ENCODE measurements at places on chromosomes 16 and 17.

DNA sequence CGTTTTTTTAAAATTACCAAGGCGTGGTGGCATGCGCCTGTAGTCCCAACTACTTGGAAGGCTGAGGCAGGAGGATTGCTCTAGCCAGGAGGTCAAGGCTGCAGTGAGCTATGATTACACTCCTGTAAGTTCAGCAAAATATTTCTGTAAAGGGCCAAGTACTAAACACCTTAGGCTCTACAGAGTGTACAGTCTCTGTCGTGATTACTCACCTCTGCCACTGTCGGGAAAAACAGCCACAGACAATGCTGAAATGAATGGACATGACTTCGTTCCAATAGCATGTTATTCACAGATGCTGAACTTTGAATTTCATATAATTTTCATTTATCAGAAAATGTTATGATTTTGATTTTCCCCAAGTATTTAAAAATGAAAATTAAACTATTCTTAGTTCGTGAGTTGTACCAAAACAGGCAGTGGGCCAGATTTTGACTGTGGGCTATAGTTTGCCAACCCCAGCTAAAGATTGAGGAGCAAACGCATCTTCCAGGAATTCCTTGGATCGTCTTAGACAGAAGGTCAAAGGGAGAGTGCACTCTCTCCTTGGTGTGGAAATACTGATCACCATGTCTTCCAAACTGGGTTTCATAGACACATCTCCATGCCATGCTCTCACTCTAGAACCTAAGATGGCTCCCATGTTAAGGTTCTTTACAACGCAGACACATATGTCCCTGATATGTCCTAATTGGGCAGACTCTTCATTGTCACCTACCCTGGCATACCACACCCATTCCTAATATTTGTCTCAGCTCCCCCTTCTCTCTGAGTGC lies 89.5 kb downstream of the MARF1 start:
- no peak for DNase-seq

DNA sequence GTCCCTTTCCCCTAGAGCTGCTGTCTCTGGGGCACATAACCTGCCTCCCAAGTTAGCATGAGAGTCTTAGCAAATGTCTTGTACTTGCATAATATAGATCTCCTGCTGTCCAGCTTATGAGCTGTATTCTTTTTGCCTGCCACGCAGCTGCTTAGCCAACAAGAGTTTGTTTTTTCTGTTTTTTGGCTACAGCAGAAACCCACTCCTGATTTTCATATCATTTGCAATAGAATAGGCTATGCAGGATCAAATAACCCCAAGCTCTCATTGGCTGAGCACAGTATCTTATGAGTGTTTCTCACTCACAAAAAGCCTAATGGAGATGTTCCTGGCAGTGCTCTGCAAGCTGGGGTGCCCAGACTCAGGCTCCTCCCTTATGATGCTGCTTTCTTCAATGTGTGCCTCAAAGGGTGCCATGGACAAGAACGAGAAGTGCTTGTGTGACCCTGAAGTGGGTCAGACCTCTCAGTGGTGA lies 23.1 kb downstream of the B9D1 start:
- no peak for DNase-seq

GRCh38 chr17:40910441-40910841 lies 25.4 kb upstream of the KRT20 start:
- DNase-seq = peak; percentile 90

DNA sequence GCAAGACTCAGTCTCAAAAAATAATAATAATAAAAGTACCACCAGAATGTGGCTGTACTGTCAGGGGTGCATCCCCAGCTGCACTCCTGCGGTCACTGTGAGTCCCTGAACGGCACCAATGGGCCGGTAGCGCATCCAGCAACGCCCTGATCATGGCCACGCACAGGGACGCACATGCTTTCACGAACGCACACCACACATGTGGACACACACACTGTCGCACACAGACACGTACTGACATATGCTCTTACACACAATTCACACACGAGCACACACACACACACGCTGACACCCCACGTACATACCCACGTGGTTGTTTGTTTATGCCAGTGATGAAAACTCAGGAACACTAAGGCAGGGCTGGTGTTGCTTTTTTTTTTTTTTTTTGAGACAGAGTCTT lies 21.8 kb downstream of the DOC2B start:
- no peak for DNase-seq

DNA sequence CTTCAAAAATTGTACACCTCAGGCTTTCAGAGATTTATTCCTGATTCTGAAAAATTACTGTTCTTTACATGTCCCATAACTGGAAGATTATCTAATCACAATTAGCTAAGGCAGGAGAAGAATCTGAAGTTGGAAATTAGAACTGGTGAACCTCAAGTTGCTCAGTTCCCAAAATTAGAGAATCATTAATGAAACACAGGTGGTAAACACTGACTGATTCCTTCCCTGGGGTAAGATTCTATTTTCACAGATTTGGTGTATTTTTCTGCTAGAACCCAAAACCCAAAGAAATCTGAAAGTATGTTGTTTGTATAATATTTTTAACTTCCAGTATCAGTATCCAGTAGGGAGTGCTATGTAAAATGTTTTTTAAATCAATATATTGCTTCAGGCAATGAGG lies 25.7 kb downstream of the PHKB start:
- no peak for DNase-seq

DNA sequence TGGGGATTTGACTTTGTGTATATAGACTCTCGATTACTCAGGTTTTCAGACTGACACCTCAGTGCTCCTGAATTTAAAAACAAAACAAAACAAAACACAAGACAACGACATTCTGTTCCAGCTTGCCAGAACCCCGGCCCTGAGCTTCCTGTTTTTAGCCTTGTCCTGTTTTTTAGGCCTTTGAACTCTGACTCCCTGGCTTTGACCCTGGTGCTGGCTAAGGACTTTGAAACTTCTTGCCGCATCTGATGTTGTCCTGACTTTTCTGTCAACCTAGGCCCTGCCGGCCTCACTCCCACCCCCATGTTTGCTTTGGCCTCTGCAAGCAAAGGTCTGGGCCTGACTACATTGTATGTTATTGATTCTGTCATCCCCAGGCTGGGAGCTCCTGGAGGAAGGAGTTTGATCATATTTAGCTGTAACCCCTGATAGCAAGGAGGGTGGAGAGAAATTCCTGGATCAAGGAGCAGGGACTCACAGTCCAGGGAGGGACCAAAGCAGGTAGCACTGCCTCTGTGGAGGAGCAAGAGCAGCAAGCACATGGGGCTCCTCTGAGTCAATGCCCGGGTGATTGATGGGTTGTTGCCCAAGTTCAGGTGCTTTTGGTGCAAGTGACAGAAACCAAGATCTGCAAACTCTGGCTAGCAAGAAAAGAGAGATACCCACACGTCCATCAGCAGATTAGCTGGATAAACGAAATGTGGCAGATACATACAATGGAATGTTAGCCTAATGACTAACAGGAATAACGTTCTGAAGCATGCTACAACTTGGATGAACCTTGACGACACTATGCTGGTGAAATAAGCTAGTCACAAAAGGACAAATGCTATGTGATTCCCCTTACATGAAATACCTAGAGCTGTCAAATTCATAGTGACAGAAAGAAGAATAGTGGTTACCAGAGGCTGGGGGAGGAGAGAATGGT lies 7.7 kb downstream of the CCL16 start:
- peak; percentile 26 for DNase-seq

DNA sequence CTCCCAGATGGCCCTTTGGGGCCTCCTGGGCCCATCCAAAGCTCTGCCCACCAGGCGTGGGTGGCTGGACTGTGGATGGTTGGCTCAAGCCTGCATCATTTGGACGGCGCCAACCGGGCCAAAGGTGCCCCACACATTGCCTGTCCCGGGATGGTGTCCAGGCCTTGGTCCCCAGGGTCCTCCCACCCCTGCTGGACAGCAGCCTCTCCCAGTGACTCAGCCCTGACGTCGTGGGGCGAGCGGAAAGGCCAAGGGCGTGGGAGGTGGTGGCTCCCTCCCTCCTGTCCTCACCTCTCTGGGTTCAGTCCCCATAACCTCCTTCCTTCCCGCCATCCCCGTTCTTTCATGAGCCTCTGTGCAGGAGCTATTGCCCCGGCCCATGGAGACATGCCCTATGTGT lies 42.1 kb upstream of the DLX4 start:
- no peak for DNase-seq

- no peak for DNase-seq
These were observed 256.1 kb downstream of the CPPED1 start for GRCh38 chr16:12547608-12547922.

GRCh38 chr17:38544839-38545209 lies 60.9 kb downstream of the SRCIN1 start:
- DNase-seq = no peak

GRCh38 chr17:79361873-79362771 lies 248.7 kb downstream of the RBFOX3 start:
- no peak for DNase-seq

GRCh38 chr17:79618383-79619067 lies 7.7 kb upstream of the RBFOX3 start:
- no peak for DNase-seq

DNA sequence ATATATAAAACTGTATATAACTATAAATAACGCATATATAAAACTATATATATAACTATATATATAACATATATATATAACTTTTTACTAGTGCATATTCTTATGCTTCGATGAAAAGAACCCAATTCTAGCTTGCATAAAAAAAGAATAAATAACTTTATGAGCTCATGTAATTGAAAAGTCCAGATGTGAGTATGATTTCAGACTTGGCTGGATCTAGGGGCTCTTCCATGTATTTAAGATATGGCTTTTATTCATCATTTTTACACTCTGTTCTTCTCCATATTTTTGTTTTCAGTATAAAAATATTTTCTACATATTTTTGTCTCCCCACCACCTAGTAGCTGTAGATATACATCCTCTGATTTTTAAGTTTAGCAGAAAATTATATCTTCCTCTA lies 417.5 kb downstream of the CDH11 start:
- DNase-seq = no peak
